Heart left ventricle (tissue), 16 donors: ENCODE measurements at places on chromosomes 7 and 10. TPM values are rescaled to one million over a fixed set of nuclear protein-coding genes. Genes with fewer than 3 reads are reported as not detected.

Gene PPP1R17
- total RNA-seq = not detected

Gene NKX1-2
- not detected for total RNA-seq

Gene GALNT17
- total RNA-seq = 16.9 TPM

GRCh38 chr7:27995228-27995627, 185.4 kb downstream of the JAZF1 start:
- no peak for DNase-seq

DNA sequence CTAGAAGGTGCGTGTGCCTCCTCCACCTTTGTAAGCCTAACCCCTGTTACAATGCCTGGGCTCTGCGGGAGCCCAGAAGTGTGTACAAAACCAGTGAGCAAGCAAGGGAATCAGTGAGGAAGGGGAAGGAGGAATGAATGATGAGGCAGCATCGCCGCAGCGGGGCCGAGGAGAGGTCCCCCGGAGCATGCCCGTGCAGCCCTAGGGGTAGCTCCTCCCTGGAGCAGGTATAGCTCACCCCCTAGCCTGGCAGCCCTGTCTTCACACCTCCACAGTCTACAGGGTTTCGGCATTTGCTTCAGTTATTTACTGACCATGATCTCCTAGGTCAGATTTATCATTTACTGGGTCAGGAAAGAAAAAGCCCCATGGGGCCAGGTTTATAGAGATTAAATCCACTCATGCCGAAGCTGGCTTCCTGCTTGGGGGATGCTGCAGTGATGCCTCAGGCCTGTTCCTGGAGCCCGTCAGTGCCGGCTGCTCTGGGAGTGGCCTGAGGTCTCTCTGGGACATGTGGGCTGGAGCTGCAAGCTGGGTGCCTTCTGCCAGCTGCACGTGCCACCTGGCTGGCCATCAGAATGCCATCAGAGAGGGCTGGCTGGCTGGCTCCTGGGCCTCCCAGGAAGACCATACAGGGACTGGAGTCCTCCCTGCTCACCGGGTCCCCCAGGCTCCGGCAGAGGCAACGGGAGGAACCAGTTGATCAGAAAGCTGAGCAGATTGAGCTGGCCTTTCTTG, 138.9 kb downstream of the GRK5 start:
- DNase-seq = peak; percentile 74

- DNase-seq = no peak
These were observed 22.0 kb downstream of the TWIST1 start for GRCh38 chr7:19095353-19095860.

DNA sequence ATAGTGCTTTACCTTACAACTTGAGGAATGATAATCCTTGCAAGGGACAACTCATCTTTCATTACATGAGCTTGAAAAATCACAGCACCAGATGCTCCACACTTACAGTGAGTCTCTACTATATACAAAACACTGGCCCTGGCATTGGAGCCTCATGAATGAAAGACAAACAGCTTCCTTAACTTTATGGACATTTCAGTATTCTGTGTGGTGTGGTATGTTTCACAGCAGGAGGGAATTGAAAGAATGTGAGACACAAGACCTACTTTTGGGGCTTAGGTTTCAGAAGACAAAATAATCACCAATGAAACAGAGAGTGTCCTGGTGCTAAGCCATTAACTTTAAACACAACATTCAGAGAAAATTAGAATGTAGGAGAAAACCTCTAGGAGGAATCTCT, 1249.6 kb downstream of the XPNPEP1 start:
- no peak for DNase-seq

- DNase-seq = no peak
These were observed 700.8 kb upstream of the KCND2 start for GRCh38 chr7:119572132-119572531.
